Endodermal cell (in vitro differentiated cells): ENCODE measurements at places on chromosomes 11 and 22. TPM values are rescaled to one million over a fixed set of nuclear protein-coding genes. Genes with fewer than 3 reads are reported as not detected.

- peak overlapping the region; percentile 32 for H3K4me3 ChIP-seq
- no peak overlapping the region for H3K27ac ChIP-seq
- H3K36me3 ChIP-seq = no peaks in the 10 kb centered on the region
- no peak for DNase-seq
- no peaks in the 10 kb centered on the region for H3K4me1 ChIP-seq
Observed at GRCh38 chr11:13183094-13183825, 94.3 kb upstream of the BMAL1 start.

- no peak for DNase-seq
- no peak overlapping the region for H3K4me3 ChIP-seq
- H3K27me3 ChIP-seq = no peaks in the 10 kb centered on the region
Observed at GRCh38 chr11:17649696-17650095, 69.7 kb upstream of the MYOD1 start.

DNA sequence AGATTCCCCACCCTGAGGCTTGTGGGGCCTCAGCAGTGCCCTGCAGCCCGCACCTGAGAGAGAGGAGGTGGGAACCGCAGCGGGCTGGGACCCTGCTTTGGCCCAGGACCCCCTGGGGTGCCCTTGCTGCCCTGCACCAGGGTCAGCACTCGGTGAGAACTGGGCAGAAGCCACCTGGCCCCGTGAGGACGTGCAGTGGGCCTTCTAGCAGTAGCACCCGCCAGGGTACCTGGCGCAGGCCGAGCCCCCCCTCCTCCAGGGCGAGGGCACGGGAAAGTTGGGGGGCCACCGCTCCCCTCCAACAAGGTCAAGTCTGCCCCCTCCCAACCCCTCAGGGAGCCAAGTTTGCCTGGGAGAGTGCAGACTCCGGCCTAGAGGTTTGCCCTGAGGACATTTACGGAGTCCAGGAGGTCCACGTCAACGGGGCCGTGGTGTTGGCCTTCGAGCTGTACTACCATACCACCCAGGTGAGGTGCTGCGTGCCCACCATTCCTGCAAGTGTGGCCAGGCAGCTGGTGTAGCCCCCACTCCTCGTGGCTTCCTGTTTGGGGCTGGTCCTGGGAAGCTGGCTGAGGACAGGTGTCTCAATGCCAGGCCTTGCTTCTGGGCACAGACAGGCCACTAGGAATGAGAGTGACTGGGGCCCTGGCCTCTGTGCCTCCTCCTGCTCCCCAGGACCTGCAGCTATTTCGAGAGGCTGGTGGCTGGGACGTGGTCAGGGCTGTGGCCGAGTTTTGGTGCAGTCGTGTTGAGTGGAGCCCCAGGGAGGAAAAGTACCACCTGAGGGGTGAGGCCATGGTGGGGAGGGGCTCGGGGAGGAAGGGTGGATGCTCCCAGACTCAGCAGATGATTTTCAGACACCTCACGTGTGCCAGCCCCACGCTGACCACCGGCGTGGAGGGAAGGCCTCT is 3.5 kb downstream of the PGGHG start:
- peaks cover 11% of the 10 kb centered on the region for H3K27me3 ChIP-seq
- peaks cover 6% of the 10 kb centered on the region for H3K36me3 ChIP-seq
- no peak overlapping the region for H3K4me3 ChIP-seq
- H3K4me1 ChIP-seq = no peaks in the 10 kb centered on the region
- DNase-seq = peak; percentile 34

- H3K27me3 ChIP-seq = no peaks in the 10 kb centered on the region
- H3K36me3 ChIP-seq = peaks cover 3% of the 10 kb centered on the region
- no peak for DNase-seq
- no peak overlapping the region for H3K27ac ChIP-seq
Observed at GRCh38 chr11:34747251-34747650, 126.4 kb downstream of the EHF start.

DNA sequence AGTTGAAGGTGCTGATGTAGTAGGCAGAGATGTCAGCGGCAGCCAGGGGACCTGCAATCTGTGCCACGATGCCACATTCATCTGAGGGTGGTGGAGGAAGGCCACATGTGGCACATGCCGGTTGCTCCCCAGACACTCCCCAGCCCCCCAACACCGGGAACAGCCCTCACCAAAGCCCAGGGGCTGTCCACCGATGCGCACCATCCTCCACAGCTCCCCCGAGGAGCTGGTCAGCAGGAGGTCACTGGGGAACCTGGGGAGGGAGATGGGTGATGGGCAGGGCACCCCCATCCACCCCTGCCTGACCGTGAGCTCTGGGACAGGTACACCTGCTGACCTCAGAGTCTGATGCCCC is 3.5 kb downstream of the CASTOR1 start:
- H3K27me3 ChIP-seq = no peaks in the 10 kb centered on the region
- H3K36me3 ChIP-seq = no peaks in the 10 kb centered on the region
- no peak overlapping the region for H3K27ac ChIP-seq
- H3K4me1 ChIP-seq = peaks cover 10% of the 10 kb centered on the region

DNA sequence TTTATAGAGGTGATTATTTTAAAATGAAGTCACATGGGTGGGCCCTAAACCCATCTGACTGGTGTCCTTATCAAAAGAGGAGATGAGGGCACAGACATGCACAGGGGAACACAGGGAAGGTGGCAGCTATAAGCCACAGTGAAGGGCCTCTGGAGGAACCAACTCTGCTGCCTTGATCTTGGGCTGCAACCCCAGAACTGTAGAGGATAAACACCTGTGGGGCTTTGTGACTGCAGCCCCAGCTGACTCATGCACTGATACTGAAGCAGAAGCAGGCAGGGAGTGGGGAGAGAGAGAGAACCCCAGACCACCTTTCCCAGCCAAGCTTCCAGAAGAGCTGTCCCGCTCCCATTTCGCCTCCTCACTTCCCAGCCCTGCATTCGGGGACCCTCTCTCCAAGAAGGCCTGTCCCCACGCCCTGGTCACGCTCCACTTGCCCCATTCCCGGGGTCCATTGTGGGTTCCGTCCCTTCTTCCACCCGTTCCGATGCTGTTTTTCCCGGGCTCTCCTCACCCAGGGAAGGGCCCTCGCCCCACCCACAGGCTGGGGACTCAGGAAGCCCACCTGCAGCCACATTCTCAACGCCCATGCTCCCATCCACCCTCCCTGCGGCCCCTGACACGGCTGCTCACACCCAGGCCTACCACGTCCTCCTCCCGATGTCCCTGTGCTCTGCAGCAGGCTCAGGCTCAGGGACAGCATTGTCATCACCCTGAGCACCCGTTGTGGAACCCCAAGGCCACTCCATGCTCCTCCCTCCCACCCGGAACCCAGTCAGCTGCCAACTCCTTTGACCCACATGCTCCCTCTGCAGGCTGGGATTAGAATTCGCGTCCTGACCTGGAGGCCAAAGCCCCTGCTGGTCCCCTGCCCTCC is 90.8 kb upstream of the SHANK2 start:
- no peaks in the 10 kb centered on the region for H3K36me3 ChIP-seq
- DNase-seq = peak; percentile 93
- H3K27ac ChIP-seq = no peak overlapping the region
- H3K27me3 ChIP-seq = no peaks in the 10 kb centered on the region
- H3K4me3 ChIP-seq = no peak overlapping the region
- no peaks in the 10 kb centered on the region for H3K4me1 ChIP-seq

DNA sequence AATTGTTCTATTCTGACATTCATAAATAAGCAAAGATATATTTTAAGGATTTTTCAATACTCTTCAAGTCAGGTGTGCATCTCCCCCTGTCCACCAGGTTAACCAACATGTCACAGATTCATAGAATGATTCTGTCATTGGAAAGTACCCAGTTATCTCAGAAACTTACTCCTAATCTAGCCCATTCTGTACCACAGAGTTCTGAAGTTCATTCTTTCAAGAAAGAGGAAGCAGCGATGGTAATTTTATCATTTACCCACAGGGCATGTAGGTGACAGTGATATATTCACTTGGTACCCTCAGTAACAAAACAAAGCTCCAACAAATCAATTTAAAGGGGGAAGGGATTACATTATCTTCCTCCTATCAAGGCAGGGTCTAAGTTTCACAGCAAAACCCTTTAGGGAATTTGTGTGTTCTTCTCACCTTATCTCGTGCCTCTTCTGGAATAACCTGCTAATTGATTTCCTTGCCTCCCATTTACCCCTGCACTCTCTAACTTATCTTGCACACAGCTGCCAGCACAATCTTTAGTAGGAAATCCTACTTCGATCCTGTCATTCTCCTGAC is 19.0 kb upstream of the MPPED2 start:
- no peaks in the 10 kb centered on the region for H3K27me3 ChIP-seq
- no peak for DNase-seq
- peaks cover 2% of the 10 kb centered on the region for H3K4me1 ChIP-seq
- H3K4me3 ChIP-seq = no peak overlapping the region
- no peak overlapping the region for H3K27ac ChIP-seq
- H3K36me3 ChIP-seq = no peaks in the 10 kb centered on the region

- no peak overlapping the region for H3K27ac ChIP-seq
- no peaks in the 10 kb centered on the region for H3K4me1 ChIP-seq
- peak; percentile 97 for DNase-seq
- H3K36me3 ChIP-seq = no peaks in the 10 kb centered on the region
- H3K27me3 ChIP-seq = peaks cover 21% of the 10 kb centered on the region
Observed at GRCh38 chr22:36853407-36854099, 7.3 kb upstream of the NCF4 start.

GRCh38 chr11:19770277-19770676 is 57.6 kb downstream of the NAV2 start:
- DNase-seq = no peak
- H3K4me3 ChIP-seq = no peak overlapping the region
- H3K27ac ChIP-seq = no peak overlapping the region
- peaks cover 2% of the 10 kb centered on the region for H3K27me3 ChIP-seq

GRCh38 chr11:74683941-74684481 is 47.2 kb downstream of the CHRDL2 start:
- no peak overlapping the region for H3K27ac ChIP-seq
- H3K27me3 ChIP-seq = peaks cover 13% of the 10 kb centered on the region
- no peaks in the 10 kb centered on the region for H3K36me3 ChIP-seq
- no peaks in the 10 kb centered on the region for H3K4me1 ChIP-seq

DNA sequence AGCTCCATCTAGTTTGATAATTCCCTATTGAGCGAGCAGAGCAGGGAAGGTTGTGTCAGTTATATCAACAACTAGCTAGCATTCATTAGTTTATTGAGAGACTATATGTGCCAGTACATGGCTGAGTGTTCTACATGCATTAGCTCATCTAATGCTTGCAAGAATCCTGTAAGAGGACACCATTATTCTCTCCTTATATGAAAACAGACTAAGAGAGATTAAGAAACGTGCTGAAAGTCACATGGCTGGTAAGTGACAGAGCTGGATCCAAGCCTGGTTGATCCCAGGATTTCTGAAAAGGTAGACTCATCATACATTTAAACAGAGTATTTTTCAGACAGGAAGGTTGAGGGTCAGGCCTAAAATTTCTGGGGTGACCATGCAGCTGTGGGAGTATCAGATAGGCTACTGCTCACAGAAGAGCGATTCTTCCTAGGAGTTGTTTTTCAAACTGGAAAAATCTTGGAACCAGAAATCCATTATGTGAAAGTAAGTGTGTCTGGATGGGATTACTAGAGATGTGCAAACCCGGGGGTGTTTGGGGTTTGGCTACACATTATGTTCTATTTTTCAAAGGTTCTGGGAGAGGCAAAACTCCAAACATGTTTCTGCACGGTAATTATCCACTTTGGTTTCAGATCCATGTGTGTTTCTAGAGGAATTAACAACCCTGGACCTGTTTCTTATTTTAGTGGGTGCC is 213.3 kb downstream of the FAM76B start:
- DNase-seq = no peak
- no peaks in the 10 kb centered on the region for H3K4me1 ChIP-seq
- no peak overlapping the region for H3K27ac ChIP-seq
- H3K27me3 ChIP-seq = no peaks in the 10 kb centered on the region
- no peak overlapping the region for H3K4me3 ChIP-seq
- no peaks in the 10 kb centered on the region for H3K36me3 ChIP-seq

DNA sequence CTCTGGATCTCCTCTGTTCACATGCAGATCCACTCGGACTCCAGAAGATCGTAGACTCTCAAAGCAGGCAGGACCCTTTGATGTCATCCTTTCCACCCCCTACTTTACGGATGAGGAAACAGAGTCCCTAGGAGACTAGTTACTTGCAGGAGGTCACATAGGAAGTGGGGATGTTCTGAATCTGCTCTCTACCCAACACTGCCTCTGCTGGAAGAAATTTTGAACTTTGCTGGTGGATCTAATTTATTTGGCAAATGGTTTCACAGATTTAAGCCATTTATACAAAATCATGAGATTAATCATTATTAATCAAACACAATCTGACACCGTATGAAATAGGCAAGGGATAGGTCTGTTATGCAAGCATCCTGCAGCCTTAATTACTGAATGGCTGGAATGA is 55.0 kb upstream of the USP47 start:
- peak; percentile 63 for DNase-seq
- peaks cover 5% of the 10 kb centered on the region for H3K27me3 ChIP-seq
- H3K4me1 ChIP-seq = no peaks in the 10 kb centered on the region
- no peaks in the 10 kb centered on the region for H3K36me3 ChIP-seq
- no peak overlapping the region for H3K27ac ChIP-seq
- H3K4me3 ChIP-seq = no peak overlapping the region

GRCh38 chr11:1924181-1924580 is 4.7 kb downstream of the TNNT3 start:
- H3K27ac ChIP-seq = no peak overlapping the region
- no peaks in the 10 kb centered on the region for H3K36me3 ChIP-seq
- no peaks in the 10 kb centered on the region for H3K4me1 ChIP-seq
- DNase-seq = no peak
- H3K27me3 ChIP-seq = no peaks in the 10 kb centered on the region
- H3K4me3 ChIP-seq = no peak overlapping the region

DNA sequence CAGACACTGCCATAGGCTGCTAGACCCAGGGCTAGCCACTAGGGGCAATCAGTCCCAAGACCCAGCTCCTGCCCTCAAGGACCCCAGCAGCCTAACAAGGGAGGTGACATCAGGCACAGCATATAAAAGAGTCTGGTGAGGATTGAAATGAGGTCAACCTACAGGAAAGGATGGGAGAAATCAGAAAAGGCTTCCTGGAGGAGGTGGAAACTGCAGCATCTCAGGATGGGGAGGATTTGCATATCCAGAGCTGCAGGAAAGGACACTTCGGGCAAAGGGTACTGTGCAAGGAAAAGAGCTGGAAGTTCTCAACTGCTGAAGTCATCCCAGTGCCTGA is 2.9 kb upstream of the ARFGAP2 start:
- no peak overlapping the region for H3K27ac ChIP-seq
- peaks cover 4% of the 10 kb centered on the region for H3K4me1 ChIP-seq
- no peaks in the 10 kb centered on the region for H3K27me3 ChIP-seq
- peaks cover 26% of the 10 kb centered on the region for H3K36me3 ChIP-seq
- peak; percentile 86 for DNase-seq
- H3K4me3 ChIP-seq = no peak overlapping the region

ETS1 gene
- 34.8 and 36.4 TPM in 2 replicates for total RNA-seq

PDGFD gene
- 2.3 to 3.3 TPM (median 2.8 TPM) in 3 replicates for total RNA-seq

NAALADL1 gene
- total RNA-seq = 1.2 and 2.2 TPM in 2 replicates

VWA5A gene
- 65.4 to 90.9 TPM (median 70.3 TPM) in 3 replicates for total RNA-seq

GLYAT gene
- total RNA-seq = not detected in 2 replicates

FAM227A gene
- 7.7 to 14.9 TPM (median 13.1 TPM) in 3 replicates for total RNA-seq

P2RY6 gene
- 0.37 TPM in 1 of 2 replicates, not detected in the other for total RNA-seq

SMIM35 gene
- total RNA-seq = not detected in 3 replicates

HEPHL1 gene
- not detected in 3 replicates for total RNA-seq

MUC5AC gene
- not detected in 2 replicates for total RNA-seq
